Left ventricle myocardium inferior (tissue), 1 donor: ENCODE measurements at places on chromosomes 2 and 18. TPM values are rescaled to one million over a fixed set of nuclear protein-coding genes. Genes with fewer than 3 reads are reported as not detected.

DNA sequence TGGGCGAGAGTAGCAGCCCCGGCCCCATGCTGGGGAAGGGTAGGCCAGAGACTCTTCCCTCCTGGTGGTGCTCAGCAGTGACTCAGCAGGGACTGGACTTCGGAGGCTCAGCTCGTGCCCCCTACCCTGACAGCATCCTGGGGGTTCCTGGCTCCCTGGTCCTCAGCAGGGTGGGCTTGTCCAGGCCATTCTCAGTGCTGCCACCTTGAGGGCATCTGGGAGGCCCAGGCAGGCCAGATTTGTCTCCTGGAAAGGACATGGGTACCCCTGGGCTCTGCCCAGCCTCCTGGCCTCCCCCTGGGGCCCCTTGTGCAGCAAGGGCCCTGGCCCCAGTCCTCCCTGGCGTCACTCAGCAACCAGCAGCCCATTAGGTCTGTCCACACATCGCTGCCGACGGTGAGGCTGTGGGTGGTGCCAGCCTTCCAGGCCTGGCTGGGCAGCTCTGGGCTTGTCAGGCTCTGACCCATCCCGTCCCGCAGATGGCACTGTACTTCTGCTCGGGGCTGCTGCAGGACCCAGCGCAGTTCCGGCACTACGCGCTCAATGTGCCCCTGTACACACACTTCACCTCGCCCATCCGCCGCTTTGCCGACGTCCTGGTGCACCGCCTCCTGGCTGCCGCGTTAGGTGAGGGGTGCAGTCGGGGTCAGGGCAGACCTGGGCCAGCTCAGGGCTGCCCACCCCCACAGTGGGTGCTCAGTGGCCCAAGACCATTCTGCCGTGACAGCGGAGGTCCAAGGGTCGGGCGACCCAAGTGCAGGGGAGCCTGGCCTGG, 45.0 kb upstream of the ALPP start:
- DNase-seq: no peak
- no peak overlapping the region for H3K4me3 ChIP-seq
- H3K36me3 ChIP-seq: peaks cover 6% of the 10 kb centered on the region
- H3K4me1 ChIP-seq: peaks cover 4% of the 10 kb centered on the region
- no peaks in the 10 kb centered on the region for H3K27me3 ChIP-seq
- no peak overlapping the region for H3K27ac ChIP-seq

DNA sequence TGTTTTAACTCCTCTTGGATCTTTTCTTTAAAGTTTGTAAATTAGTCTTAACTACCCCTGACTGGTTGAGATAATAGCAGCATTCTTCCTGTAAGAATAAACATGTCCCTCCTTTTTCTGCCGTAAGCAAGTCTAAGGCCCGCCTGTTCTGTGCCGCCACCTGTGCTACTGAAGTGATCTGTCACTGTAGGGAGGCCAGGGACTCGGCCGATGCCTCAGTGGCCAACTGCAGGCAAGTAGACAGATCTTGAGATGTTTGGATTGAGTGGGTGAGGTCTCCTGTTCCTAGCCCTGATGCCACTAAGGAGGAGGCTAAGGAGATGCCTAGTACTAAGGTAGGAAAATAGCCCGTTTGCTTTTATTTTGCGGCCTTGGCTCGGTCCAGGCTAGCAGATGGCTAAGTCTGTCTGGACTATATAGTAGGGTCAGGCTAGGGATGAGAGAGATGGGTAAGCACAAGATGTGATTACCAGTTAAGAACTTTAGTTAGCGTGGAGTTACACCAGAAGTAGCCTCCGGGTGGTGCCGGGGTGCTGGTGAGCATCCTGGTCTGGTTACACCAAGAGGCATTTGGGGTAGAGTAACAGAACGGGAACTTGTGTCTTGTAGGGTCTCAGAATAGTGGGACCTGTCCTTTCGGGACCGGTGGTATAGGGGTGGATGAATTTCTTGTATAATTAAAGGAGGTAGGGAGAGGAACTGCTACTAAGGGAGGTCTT, 584.2 kb downstream of the SUCLG1 start:
- no peaks in the 10 kb centered on the region for H3K36me3 ChIP-seq
- DNase-seq: no peak
- H3K27ac ChIP-seq: no peak overlapping the region
- no peak overlapping the region for H3K4me3 ChIP-seq
- no peaks in the 10 kb centered on the region for H3K4me1 ChIP-seq

IL36A gene
- total RNA-seq: not detected

FAM124B gene
- 1.1 TPM for total RNA-seq
